Glutamatergic neuron (in vitro differentiated cells): ENCODE measurements at places on chromosomes 2 and 18.

DNA sequence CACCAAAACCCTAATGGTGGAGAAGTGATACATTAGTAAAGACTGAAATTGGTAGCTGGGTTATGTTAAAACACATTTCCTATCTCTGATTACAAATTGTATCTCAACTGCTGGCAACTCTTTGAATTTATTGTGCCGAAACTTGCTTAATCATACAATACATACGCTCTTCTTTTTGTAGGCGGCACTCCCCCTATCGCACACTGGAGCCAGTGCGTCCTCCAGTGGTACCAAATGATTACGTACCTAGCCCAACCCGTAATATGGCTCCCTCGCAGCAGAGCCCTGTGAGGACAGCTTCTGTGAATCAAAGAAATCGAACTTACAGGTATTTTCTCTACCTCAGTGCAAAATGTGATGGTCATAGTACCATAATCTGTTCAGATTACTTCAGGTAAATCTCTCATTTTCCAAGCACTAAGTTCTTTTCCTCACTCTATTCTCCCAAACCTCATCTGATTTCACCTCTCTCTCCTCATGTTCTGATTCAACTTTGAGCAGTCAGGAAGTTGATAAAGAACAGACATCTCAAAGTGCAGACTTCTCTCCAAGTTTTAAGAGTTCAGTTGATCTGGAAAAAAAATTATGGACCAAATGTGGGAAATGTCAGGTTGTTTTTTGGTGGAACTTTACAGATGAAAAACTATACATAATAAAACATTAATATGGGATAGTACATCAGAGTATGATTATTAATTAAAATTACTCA lies 66.5 kb downstream of the ABI2 start:
- no peak overlapping the region for H3K27ac ChIP-seq
- H3K4me3 ChIP-seq, result no peak overlapping the region
- DNase-seq, result no peak
- no peaks in the 10 kb centered on the region for H3K27me3 ChIP-seq
- peaks cover 8% of the 10 kb centered on the region for H3K36me3 ChIP-seq
- peaks cover 3% of the 10 kb centered on the region for H3K4me1 ChIP-seq

GRCh38 chr2:178530625-178531142 lies 50.4 kb downstream of the PLEKHA3 start:
- H3K27me3 ChIP-seq, result no peaks in the 10 kb centered on the region
- no peak overlapping the region for H3K4me3 ChIP-seq
- no peak overlapping the region for H3K27ac ChIP-seq
- peaks cover 6% of the 10 kb centered on the region for H3K36me3 ChIP-seq
- no peaks in the 10 kb centered on the region for H3K4me1 ChIP-seq

DNA sequence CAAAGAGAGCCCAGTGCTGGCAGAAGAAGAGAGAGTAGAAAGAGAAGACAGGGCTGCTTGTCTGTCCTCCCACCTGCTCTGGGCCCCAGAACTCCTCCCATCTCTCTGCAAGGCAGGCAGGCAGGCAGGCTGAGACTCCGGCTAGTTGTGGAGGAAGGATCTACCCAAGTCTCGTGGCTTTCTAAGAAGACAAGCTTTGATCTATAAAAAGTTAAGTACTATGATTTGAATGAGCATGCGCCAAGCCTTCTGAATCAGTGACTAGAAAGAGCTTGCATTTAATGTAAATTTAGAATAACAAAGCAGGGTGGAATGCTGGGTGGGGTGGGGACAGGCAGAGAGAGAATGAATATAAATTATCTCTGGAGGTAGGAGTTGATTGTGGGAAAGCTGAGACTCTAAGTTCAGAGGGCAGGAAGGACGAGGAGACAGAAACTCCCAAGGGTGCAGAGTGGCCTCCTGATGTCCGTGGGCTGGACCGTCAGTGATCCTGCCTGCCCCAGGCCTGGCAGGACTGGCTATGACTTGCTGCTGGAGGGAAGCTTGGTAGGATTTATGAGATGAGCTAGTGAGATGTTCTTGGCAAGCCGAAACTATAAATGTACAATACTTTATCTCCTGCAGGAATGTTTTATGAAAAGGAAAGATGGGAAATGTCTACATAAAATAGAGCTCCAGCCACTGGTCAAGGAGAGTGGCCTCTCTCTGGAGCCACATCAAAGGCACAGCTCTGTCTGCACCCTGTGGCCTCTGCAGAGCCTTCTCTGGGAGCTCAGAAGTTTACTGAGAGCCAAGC lies 447.5 kb downstream of the TNS1 start:
- no peak for DNase-seq
- H3K36me3 ChIP-seq, result peaks cover 4% of the 10 kb centered on the region
- H3K4me3 ChIP-seq, result no peak overlapping the region

- no peaks in the 10 kb centered on the region for H3K27me3 ChIP-seq
- no peaks in the 10 kb centered on the region for H3K36me3 ChIP-seq
- H3K4me3 ChIP-seq, result no peak overlapping the region
- no peak for DNase-seq
- no peak overlapping the region for H3K27ac ChIP-seq
These were observed 227.6 kb downstream of the DYSF start for GRCh38 chr2:71680925-71681324.

- no peaks in the 10 kb centered on the region for H3K4me1 ChIP-seq
- no peak overlapping the region for H3K27ac ChIP-seq
- no peak for DNase-seq
- peaks cover 1% of the 10 kb centered on the region for H3K27me3 ChIP-seq
- no peak overlapping the region for H3K4me3 ChIP-seq
- H3K36me3 ChIP-seq, result no peaks in the 10 kb centered on the region
These were observed 14.0 kb downstream of the SFTPB start for GRCh38 chr2:85653996-85654395.

- no peak overlapping the region for H3K27ac ChIP-seq
- H3K4me1 ChIP-seq, result peaks cover 4% of the 10 kb centered on the region
- no peak overlapping the region for H3K4me3 ChIP-seq
- no peak for DNase-seq
- peaks cover 2% of the 10 kb centered on the region for H3K27me3 ChIP-seq
These were observed 10.3 kb upstream of the PAPOLG start for GRCh38 chr2:60745761-60746160.

DNA sequence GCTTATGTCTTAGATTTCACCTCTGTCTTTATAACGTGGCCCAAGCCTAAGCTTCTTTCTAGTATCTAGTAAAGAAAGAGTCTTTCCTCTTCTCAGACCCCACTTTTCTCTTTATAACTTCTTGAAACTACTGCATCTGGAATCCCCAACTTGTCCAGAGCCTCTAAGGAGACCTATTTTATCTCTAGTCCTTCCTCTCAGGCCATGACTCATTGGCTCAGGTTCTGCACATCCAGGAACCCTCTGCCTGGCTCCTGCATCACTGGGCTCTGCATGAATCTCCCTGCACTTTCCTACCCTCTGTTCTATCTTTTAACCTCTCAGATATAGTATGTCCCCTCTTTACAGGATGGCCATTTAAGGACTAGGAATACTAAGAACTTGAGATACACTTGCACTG lies 124.7 kb downstream of the DNAH6 start:
- no peak overlapping the region for H3K27ac ChIP-seq
- no peak for DNase-seq
- H3K36me3 ChIP-seq, result no peaks in the 10 kb centered on the region

DNA sequence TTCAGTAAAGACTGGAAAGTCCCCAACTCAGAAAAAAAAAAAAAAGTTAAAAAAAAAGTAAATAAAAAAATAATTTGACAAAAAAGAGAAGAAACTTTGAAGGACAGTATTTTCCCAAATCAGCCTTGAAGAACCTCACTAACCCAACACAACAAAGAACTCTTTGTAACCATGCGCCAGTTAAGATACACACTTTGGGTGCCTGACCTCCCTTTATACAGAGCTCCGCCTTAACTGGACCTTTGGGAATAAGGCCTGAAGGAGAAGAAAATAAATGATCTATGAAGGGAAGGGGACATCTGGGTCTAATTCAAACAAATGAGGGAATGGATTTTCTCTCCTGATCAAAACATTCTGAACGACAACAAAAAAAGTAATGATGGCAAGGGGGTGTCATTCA lies 2.2 kb upstream of the GFPT1 start:
- H3K4me3 ChIP-seq, result no peak overlapping the region
- no peak for DNase-seq
- H3K4me1 ChIP-seq, result peaks cover 2% of the 10 kb centered on the region
- H3K27me3 ChIP-seq, result peaks cover 2% of the 10 kb centered on the region
- H3K36me3 ChIP-seq, result peaks cover 4% of the 10 kb centered on the region
- H3K27ac ChIP-seq, result no peak overlapping the region

DNA sequence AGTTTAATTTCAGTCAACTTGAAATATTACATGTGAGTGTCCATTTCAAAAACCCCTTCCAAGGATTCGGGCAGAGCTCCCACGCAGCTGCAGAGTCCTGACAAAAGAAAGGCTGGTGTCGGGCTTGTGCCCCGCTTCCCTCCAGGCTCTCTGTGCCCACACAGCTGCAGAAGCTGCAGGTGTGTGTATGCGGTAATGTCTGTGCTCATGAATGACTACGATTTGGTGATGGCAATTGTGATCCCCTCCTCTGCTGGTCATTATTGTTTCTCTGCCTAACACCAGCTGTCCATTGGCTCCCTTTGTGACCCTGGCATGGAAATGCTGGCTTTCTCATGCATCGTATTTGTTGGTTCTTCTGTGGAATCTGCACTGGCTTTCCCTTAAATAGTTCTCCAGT lies 224.8 kb downstream of the NUP35 start:
- no peaks in the 10 kb centered on the region for H3K4me1 ChIP-seq
- no peak for DNase-seq

DNA sequence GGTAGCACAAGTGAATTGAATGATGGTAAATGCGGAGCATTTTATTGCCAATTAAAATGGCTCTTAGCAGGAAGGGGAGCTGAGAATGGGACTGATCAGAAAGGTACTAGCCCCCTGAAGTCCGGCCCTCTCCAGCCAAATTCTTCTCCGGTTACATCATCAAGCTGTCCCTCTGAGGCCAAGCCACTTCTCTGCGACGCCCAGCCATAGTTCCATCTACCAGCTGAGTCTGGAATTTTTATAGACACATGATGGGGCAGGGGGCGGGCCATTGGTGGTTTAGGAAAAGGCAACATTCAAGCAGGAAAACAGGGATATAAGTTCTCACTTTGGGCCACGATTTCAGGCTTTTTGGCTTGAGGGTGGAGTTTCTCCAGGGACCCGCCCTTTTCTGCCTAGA lies 22.7 kb downstream of the RPRM start:
- no peak overlapping the region for H3K27ac ChIP-seq
- H3K36me3 ChIP-seq, result no peaks in the 10 kb centered on the region
- no peak overlapping the region for H3K4me3 ChIP-seq
- DNase-seq, result no peak
- H3K4me1 ChIP-seq, result peaks cover 4% of the 10 kb centered on the region
- H3K27me3 ChIP-seq, result no peaks in the 10 kb centered on the region

DNA sequence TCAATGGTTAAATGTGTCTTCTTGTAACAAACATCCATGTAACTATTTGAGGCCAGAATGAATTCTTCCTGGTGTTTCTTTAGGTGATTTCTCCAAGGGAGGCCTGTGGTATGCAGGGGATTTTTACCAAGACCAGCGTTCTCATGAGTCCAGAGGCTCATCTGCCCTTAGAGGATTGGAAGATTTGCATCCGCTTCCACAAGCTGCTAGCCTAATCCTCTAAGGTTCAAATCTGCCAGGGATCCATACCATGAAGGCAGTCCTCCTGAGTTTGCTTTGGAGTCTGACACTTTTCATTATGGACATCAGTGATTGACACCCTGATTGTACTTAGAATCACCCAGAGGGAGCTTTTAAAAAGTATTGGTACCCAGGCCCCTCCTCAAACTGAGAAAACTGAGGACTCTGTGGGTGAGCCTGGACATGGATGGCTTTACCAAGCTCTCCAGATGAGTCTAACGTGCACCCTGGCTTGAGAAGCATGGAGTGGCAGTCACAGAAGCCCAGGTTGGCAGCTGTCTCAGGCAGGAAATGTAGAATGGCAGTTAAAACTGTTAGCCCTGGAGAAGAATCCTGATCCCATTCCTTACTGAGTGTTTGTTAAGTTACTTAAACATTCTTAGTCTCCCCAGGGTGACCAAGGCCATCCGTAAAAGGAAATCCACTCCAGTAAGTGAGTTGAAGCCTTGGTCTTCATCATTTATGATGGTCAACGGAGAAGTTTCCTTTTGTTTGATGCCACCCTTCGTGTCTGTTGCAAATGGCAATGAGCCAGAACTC lies 95.3 kb upstream of the RMDN2 start:
- no peak for DNase-seq
- H3K27me3 ChIP-seq, result peaks cover 2% of the 10 kb centered on the region
- no peaks in the 10 kb centered on the region for H3K36me3 ChIP-seq
- H3K4me3 ChIP-seq, result no peak overlapping the region
- H3K27ac ChIP-seq, result no peak overlapping the region

GRCh38 chr2:176080540-176081375 lies 3.0 kb downstream of the EVX2 start:
- peak overlapping the region; percentile 82 for H3K4me3 ChIP-seq
- peak; percentile 56 for DNase-seq
- no peak overlapping the region for H3K27ac ChIP-seq
- H3K27me3 ChIP-seq, result peaks cover 43% of the 10 kb centered on the region
- H3K36me3 ChIP-seq, result no peaks in the 10 kb centered on the region

DNA sequence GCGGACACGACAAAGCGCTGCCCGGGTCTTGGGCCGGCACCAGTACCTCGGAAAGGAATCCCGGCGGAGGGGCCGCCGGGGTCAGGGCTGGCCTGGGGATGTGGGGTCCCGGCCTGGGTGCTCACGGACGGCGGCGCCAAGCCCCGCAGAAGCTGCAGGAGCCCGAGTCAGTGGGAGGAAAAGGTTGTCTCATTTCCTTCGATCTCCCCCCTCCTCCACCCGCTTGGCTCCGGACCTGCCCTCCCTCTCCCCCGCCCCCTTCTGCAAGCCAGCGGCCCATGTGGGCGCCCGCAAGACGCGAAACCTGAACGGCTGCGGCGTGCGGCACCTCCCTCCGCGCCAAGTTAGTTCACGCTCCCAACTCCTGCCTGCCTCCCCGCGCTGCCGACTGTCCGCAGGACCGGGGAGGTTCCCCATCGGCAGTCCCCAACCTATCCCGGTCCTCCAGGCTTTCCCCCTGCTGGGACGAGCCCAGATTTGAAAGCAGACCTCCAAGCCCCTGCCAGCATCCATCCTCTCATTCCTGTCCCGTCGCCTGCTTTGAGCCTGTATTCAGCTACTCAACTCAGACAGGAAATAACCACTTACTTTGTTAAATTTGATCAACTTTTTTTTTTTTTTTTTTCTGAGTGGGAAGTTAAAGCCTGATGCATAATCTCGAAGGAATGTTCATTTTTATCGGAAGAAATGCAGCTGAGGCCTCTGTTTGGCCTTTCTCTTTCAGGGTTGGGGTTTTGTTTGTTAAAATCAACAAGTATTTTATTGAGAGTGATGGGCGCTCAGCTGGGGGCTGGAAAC lies at the start of gene EVA1A:
Gene EVA1A, minus strand, starts transcription at position 172 of the 798 bp plus-strand sequence. CDS start 42,799 bp downstream, outside the sequence.
- H3K4me3 ChIP-seq, result peak within 1 kb of the TSS; percentile 92
- no peaks in the 10 kb centered on the region for H3K4me1 ChIP-seq
- peak; percentile 54 for DNase-seq
- peaks cover 10% of the 10 kb centered on the region for H3K27me3 ChIP-seq

DNA sequence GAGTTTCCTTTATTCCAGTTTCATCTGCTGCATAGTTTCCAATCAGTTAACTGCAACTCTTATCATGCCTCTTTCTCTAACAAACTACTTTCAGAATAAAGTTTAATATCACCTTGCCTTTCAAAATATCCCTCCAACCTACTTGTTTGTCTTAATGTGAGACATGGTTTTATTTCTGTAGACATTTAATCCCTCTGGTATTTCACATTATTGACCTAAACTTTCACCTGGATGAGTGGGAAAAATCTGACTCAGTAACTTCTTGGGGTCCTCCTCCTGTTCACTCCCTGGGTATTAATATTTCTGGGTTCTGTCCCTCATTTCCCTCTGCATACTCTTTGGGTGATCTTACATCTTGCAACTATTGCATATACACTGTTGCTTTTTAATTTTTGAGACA lies 27.9 kb downstream of the MSH6 start:
- no peak for DNase-seq
- no peaks in the 10 kb centered on the region for H3K4me1 ChIP-seq
- H3K27ac ChIP-seq, result no peak overlapping the region
- no peak overlapping the region for H3K4me3 ChIP-seq
- H3K27me3 ChIP-seq, result no peaks in the 10 kb centered on the region
